ENCODE measurements at places on chromosomes 1 and 21.

DNA sequence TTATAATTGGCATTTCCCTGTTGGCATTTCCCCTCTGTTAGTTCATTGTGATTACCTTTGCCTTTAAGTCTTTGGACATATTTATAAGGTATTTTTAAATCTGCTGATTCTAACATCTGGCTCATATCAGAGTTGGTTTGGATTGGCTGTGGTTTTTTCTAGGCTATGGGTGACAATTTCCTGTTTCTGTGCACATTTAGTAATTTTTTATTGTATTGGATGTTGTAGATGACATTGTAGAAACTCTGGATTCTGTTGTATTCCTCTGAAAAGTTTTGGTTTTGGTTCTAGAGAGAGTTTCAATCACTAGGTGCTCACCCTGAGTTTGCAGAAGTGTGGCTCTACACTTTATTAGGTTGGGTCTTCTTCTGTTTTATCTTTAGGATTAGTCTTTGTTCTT, 110.1 kb upstream of the ARHGEF16 start:
- no peak for DNase-seq

DNA sequence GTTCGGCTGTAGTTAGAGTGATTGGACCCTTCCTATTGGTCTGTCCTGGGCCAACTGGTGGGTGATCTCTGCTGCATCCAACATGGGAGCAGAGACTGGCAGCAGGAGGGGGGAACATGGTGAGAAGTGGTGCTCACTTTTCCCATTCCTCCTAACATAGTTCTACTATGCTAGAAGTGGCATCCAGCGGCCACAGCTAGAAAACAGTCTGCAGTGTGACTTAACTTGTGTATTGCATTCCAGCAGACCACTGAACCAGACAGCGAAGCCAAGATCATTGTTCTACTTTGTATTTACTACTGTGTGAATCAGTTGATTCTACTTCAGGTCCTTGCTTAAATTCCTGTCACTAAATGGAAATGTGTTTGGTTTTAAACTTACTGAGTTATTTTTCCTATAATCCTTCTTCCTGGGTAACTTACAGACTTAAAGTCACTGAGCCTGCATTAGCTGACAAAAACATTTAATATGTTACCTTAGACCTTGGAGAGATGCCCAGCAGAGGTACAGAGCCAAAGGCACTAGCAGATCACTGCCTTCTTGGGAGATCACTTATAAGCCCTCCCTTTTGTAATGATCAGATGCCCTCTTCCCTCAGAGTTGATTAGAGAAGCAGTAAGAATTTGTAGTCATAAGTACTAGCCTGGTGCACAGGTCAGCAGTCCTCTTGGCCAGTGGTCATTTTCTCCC, 8.2 kb downstream of the FABP3 start:
- DNase-seq, result no peak

DNA sequence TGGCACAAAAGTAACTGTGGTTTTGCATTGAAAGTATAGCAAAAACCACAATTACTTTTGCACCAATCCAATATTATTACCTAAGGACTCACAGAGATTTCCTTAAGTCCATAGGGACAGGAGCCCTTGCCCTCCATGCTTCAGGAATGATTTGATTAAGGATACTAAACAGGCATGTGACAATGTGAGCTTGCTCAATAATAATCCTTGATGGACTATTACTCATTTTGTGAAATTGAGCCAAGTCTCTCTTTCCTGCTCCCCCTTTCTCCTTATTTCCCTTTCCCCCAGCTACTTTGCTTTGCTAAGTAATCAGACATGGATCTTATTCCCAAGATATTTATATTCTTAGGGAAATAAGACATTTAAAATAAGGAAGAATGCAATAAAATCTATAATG, 21.6 kb upstream of the RGL1 start:
- peak; percentile 38 for DNase-seq

GRCh38 chr21:45415943-45416611, 11.1 kb downstream of the COL18A1 start:
- no peak for DNase-seq

DNA sequence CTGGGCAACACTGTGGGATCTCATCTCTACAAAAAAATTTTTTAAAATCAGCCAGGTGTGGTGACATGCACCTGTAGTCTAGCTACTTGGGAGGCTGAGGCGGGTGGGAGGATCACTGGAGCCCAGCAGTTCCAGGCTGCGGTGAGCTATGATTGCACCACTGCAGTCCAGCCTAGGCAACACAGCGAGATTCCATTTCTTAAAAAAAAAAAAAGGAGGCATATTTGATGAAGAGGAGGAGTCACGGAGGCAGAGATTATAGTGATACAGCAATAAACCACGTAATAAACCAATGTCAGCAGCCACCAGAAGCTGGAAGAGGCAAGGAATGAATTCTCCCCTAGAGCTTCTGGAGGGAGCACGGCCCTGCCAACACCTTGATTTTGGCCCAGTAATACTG, 4.0 kb downstream of the LIX1L start:
- no peak for DNase-seq

GRCh38 chr1:10431070-10431730, 967 bp downstream of the CENPS start:
- no peak for DNase-seq

DNA sequence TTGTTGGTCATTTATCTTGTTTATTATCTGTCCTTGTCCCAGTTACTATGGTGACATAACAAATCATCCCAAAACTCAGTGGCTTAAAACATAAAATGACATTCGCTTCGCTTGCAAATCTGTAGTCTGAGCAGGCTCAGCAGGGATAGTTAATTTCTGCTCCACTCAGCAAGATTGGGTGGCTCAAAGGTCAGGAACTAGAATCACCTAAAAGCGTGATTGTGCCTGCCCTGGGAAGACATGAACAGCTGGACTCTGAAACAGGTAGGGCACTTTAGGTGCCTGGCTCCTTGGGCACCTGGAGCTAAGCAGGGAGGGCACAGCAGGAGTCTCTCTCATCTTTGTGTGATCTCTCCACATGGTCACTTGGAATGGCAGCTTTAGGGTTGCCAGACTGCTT, 14.7 kb upstream of the TRAF3IP3 start:
- no peak for DNase-seq

GRCh38 chr1:11714831-11715575, 20.9 kb upstream of the AGTRAP start:
- DNase-seq, result no peak

- DNase-seq, result peak; percentile 43
Measured at GRCh38 chr1:10374442-10374860, 24.4 kb upstream of the PGD start.

DNA sequence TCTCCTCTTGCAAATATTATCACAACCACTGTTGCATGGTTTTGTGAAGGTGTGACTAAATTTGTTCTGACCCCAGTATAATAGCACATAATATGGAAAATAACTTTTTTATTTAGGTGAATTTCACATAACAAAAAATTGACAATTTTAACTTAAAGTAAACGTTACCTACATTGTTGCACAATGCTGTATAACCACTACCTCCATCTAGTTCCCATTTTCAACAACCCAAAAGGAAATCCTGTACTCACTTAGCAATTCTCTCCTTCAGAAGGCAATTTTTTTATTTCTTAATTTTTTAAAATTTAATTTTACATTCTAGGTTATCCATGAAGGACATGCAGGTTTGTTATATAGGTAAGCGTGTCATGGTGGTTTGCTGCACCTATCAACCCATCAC, 95.2 kb downstream of the KCNJ6 start:
- DNase-seq, result no peak

- DNase-seq, result no peak
Measured at GRCh38 chr1:47448462-47449222, 10.8 kb downstream of the FOXD2 start.

- peak; percentile 66 for DNase-seq
Measured at GRCh38 chr1:97806326-97806725, 114.5 kb downstream of the DPYD start.

- DNase-seq, result peak; percentile 79
Measured at GRCh38 chr1:225763716-225764548, 13.7 kb upstream of the SRP9 start.

DNA sequence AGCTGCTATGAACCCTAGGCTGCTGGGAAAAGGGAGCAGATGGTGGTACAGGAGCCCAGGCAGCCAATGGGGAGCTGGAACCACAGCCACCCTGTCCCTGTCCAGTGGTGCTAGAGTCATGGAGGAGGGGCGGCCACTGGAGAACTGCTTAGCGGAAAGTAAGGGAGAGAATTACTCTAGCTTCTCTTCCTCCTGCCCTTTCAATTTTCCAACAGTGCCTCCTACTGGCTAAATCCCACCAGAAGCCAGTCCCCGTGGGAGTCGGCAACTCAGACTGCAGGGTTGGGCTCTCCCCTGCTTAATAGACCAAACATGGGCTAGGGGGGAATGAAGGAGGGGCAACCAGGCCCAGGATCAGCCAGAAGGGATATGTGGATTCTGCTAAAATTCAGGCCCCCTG, 154.5 kb downstream of the ACTL8 start:
- peak; percentile 31 for DNase-seq

DNA sequence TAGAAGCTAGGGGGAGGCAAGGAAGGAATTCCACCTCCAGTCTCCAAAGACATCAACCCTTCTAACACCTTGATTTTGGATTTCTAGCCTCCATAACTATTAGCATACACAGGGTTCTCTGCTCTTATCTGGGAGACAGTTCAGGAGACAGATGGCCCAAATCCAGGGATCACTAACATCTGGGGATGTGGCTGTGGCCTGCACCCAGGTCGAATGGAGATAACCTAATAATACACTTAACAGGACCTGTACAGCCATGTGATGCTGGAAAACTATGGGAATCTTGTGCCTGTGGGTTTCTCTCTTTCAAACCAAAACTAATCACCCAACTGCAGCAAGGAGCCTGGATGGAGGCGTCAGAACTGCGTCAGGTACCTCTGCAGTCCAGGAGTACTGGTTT, 47.6 kb downstream of the KIAA0319L start:
- no peak for DNase-seq

DNA sequence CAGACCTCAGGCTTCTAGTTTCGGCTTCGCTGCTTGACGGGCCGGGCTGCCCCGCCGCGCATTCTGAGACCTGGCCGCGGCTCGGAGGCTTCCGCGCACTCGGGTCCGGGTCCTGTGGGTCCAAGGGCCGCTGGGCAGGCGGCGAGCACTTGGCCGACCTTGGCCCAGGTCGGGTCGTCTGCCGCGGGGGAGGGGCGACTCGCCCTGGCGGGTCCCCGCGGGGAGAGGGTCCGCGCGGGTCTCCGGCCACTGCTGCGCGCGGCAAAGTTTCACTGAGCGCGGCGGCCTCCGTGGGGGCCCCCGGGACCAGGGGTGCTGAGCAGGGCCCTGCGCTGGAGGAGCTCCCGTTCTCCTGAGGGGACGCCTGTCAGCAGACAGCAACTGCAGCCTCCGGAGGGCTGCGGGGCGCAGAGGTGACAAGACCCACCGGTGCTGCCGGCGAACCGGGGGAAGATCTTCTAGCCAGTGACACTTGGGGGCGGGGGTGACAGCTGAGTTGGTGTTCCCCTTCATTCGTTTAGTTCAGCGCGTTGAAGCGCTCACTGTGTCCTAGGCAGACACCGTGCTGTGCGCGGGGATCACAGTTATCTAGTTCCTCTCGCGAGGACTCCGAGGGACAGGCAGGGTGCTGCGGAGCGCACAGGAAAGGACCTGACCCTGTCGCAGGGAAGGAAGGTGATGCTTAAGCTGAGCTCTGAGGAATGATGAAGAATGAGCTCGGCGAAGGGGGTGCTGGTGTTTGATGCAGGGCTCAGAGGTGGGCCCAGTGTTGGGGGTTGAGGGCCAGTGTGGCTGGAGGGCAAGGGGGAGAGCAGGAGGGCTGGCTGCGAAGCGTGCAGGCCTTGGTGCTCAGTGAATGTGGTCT, 725 bp downstream of the MTFR1L start:
- DNase-seq, result peak; percentile 62

- peak; percentile 37 for DNase-seq
Measured at GRCh38 chr1:14822493-14822892, 224.0 kb downstream of the KAZN start.

- DNase-seq, result no peak
Measured at GRCh38 chr1:63906047-63906704, 132.4 kb downstream of the ROR1 start.

GRCh38 chr1:98077691-98078090, 156.9 kb upstream of the DPYD start:
- DNase-seq, result peak; percentile 56

DNA sequence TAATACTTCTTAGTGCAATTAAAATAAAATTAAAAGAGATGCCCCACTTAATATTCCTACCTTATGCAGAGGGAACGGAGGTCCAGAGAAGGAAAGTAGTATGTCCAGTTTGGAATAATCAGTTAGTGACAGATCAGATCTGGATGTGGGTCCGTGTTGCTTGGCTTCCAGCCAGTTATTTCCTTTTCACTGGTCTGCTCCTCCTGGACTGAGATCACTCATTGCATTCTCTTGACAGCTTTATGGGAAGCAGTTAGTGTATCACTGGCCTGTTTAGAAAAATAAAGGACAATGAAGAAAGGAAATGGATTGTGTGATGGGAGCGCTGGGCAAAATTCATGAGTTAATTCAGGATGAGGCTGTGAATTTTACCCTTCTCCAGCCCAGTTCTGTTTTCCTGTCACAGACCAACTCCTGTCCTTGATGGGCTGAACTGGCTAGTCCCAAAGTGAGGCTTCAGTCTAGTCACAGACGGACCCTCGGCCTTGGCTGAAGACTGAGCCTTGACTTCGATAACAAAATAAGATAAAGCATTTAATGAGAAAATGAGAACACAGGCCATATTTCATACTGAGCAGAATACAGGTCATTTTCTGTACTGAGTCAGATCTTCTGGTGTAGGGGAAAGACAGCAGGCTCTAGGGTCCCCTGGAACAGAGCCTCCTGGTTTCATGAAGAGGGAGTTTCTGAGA, 85.2 kb upstream of the TRABD2B start:
- DNase-seq, result no peak

DNA sequence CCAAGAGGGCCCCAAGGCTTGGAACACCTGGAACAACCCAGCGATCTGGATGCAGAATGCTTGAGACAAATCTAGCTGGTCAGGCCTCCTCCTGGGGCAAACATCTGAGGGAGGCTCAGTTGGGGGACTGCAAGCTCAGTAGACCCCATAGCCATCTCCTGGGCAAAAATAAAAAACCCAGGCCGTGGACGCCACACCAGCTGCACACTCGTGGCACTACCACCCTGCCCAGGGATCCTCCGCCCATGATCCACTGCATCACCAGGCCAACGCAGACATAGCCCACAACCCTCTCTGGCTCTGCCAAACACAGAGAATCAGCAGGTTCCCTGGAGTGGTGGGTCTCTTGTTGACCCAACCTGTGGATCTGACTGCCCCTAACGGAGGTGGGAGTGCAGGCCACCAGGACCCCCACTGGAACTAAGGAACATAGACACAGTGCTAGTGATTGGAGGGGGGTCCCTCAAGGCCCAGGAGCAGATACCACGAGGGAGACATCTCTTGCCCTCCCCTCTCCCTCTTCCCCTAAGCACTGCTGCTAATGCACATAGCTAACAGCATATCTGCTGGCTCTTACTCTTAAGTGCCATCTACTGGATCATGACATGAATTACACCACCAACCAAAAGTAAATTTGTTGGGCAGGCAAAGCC, 147.2 kb downstream of the CHD1L start:
- peak; percentile 61 for DNase-seq

GRCh38 chr1:212586206-212587015, 22.1 kb upstream of the ATF3 start:
- DNase-seq, result peak; percentile 26

DNA sequence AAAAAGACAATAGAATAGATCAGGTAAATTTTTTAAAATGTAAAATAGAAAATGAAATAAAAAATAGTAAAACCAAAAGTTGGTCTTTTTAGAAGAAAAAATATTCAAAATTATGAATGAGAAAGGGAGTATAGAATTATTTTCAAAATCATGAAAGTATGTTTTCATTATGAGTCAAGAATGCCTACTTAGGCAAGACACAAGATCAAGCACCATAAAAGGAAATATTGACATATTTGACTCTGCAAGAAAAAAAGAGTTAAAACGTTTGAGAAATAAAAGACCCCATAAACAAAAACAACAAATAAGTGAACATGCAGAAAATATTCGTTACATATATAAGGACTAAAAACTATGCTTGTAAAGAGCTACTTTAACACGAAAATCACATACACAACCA, 4.8 kb upstream of the COX20 start:
- DNase-seq, result peak; percentile 57
